ENCODE measurements at places on chromosomes 13 and 19. TPM values are rescaled to one million over a fixed set of nuclear protein-coding genes. Genes with fewer than 3 reads are reported as not detected.
A peak's percentile ranks its signal among the peaks of the same experiment; 100 is the strongest.

The AMER2 gene
- total RNA-seq = 0.14 TPM

The ZNF416 gene
- total RNA-seq = 25.0 TPM

The FUT3 gene
- total RNA-seq = 119 TPM

The SPRY2 gene
- total RNA-seq = 4.0 TPM

The CGB1 gene
- not detected for total RNA-seq

The LRRC25 gene
- total RNA-seq = 2.9 TPM

DNA sequence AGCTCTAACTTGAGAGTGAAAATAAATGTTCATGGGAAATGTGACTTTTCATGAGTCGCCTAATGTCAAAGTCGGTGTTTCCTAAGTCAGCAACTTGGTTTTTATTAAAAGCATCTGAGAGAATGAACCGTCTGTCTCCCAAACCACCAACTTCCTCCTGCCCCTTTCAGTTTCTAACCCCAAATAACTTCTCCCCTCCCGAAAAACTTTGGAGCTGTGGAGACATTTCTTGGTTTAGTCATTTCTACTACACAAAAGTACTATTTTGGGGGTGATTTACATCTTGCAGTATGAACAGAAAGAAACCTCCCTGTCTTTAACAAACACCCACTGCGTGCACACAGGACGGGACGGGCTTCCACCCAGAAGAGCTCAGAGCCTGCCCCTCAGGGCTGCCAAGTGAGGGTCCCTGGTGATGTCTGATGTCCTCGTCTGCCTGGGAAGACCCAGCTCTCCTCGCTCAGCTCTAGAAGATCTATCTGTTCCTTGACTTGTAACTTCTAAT lies 65.0 kb downstream of the RASA3 start:
- DNase-seq = no peak
- peaks cover 69% of the 10 kb centered on the region for H3K4me1 ChIP-seq
- H3K27me3 ChIP-seq = no peaks in the 10 kb centered on the region

DNA sequence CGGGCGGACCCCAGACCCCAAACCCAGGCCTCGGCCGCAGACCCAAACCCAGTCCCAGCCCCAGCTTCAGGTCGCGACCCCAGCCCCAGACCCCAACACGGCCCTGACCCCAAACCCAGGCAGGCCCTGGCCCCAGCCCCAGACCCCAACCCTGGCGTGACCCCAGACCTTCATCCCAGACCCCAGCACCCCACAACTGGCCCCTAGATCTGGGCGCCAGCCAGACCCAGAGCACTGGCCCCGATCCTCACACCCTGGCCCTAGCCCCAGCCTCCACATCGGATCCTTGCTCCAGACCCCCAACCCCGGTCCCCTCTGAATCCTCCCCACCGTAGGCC lies 7.5 kb downstream of the MBD3 start:
- H3K27me3 ChIP-seq = no peaks in the 10 kb centered on the region
- peaks cover 6% of the 10 kb centered on the region for H3K4me1 ChIP-seq
- no peak overlapping the region for H3K4me3 ChIP-seq
- DNase-seq = no peak
- H3K36me3 ChIP-seq = peaks cover 40% of the 10 kb centered on the region

GRCh38 chr19:4390017-4390566 lies 10.3 kb downstream of the SH3GL1 start:
- peaks cover 5% of the 10 kb centered on the region for H3K36me3 ChIP-seq
- peaks cover 82% of the 10 kb centered on the region for H3K4me1 ChIP-seq
- peak; percentile 68 for DNase-seq
- H3K27ac ChIP-seq = peak overlapping the region; percentile 42
- H3K27me3 ChIP-seq = no peaks in the 10 kb centered on the region

- no peaks in the 10 kb centered on the region for H3K27me3 ChIP-seq
- no peak for DNase-seq
- H3K4me3 ChIP-seq = no peak overlapping the region
- H3K36me3 ChIP-seq = no peaks in the 10 kb centered on the region
- no peak overlapping the region for H3K27ac ChIP-seq
Observed at GRCh38 chr19:11853358-11853757, 4.8 kb downstream of the ZNF439 start.

- no peaks in the 10 kb centered on the region for H3K36me3 ChIP-seq
- no peaks in the 10 kb centered on the region for H3K4me1 ChIP-seq
- no peak overlapping the region for H3K27ac ChIP-seq
- DNase-seq = no peak
- H3K4me3 ChIP-seq = no peak overlapping the region
Observed at GRCh38 chr19:5424192-5424973, 30.8 kb upstream of the ZNRF4 start.

DNA sequence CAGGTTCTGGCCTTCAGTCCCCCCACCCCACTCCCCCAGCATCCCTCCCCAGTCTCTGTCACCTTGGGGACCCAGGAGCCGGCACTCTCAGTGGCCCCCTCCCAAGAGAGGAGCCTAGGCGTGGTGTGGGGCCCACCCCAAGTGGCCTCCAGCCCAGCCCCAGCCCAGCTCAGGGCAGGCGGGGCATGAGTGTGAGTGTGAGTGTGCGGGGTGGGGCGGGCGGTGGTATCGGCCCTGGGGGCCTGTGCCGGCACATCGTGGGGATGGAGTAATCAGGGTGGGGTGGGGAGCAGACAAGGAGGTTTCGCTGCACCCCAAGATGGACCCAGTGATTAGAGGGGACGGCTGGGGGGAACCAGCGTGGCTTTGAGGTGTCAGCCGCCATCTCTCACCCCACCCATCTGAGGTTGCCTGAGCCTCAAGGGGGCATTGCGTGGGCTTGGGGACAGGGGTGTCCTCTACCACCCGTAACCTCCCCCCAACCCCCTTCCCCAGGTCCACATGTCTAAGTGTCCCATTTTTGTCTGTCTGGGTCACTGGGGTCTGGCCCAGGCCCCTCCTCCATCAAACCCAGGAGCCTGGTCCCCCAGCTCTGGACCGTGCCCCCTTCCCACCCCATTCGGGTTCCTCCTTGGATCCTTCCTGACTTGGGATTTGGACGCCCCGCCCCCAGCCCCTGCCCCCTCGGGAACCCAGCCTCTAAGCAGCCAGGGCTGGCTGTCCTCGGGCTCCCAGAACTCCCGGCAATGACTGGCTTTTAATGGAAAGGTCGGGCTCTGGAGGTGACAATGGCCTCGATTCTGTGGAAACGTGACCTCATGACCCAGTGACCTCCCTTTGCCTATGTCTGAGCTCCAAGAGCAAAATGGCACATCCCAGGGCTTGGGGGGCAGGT lies 6.9 kb upstream of the SULT2B1 start:
- H3K36me3 ChIP-seq = no peaks in the 10 kb centered on the region
- no peak overlapping the region for H3K4me3 ChIP-seq
- H3K27me3 ChIP-seq = no peaks in the 10 kb centered on the region
- peaks cover 6% of the 10 kb centered on the region for H3K4me1 ChIP-seq

DNA sequence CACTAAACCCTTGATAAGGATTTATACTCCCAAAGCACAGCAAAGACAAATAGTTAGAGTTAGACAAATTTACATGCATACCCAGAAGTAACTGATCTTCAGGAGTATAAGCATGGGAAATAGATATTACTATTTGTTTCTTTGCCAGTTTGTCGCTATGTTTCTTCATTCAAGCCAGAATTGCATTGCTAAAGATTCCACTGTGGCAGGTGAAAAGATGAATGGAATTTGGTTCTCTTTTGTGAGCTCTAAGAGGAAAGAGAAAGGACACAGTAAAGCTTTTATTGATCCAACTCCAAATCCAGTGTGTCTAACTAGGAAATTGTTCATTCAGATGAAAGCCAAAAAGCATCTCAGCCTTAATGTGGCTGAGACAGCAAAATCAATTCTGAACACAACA lies 292.3 kb upstream of the SPRY2 start:
- H3K27ac ChIP-seq = no peak overlapping the region
- no peaks in the 10 kb centered on the region for H3K36me3 ChIP-seq
- no peak overlapping the region for H3K4me3 ChIP-seq
- no peaks in the 10 kb centered on the region for H3K27me3 ChIP-seq

GRCh38 chr19:54572696-54573311 lies 786 bp upstream of the LILRA2 start:
- H3K27ac ChIP-seq = peak overlapping the region; percentile 58
- H3K4me1 ChIP-seq = no peaks in the 10 kb centered on the region
- H3K4me3 ChIP-seq = peak overlapping the region; percentile 16
- DNase-seq = no peak

GRCh38 chr19:31506102-31506501 lies 156.9 kb upstream of the TSHZ3 start:
- H3K27ac ChIP-seq = no peak overlapping the region
- H3K4me3 ChIP-seq = no peak overlapping the region
- H3K4me1 ChIP-seq = no peaks in the 10 kb centered on the region
- H3K27me3 ChIP-seq = no peaks in the 10 kb centered on the region

DNA sequence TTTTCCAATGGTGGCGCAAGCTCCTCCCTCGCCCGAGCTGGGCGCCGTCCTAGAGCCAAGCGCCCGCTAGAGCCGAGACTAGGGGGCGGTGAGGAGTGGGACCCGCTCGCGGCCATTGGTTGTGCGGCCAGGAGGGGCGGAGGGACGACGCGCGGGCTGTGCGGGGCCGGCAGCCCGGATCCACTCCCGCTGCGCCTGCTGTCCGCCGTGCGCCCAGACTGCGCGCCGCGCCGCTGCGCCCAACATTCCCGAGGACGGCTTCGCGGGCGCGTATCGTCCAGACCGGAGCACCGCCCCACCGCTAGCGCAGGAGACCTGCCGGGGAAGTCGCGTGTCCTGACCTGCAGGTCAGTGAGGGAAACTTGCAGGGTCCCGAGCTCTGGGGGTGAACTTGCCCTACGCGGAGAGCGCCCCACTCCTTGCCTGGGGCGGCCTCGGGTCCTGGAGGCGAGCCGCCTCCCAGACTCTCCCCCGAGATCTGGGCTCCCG lies at the start of gene SERTM1:
Gene SERTM1, plus strand, starts transcription at position 183 of the 489 bp plus-strand sequence. CDS start 21,059 bp downstream, outside the sequence.
- no peaks in the 10 kb centered on the region for H3K4me1 ChIP-seq
- peak within 1 kb of the TSS; percentile 31 for H3K4me3 ChIP-seq
- DNase-seq = peak; percentile 69
- peaks cover 29% of the 10 kb centered on the region for H3K27me3 ChIP-seq
- no peaks in the 10 kb centered on the region for H3K36me3 ChIP-seq
- H3K27ac ChIP-seq = no peak within 1 kb of the TSS
